ENCODE measurements at places on chromosomes 4 and X.

DNA sequence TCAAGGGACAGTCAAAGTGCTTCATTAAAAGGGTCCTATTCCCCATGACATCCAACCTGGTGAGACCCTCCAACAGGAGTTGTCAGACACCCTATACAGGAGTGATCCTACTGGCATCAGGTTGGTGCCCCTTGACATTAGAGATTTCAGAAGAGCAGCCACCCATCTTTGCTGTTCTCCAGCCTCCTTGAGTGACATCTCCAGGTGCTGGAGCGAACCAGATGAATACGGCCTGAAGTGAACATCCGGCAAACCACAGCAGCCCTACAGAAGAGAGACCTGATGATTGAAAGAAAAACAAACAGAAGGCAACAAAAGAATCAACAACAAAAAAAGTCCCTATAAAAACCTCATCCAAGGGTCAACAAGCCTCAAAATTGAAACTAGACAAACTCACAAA lies 146.1 kb upstream of the PBDC1 start:
- DNase-seq = no peak

GRCh38 chr4:88477229-88477860 lies 20.4 kb downstream of the HERC5 start:
- no peak for DNase-seq

DNA sequence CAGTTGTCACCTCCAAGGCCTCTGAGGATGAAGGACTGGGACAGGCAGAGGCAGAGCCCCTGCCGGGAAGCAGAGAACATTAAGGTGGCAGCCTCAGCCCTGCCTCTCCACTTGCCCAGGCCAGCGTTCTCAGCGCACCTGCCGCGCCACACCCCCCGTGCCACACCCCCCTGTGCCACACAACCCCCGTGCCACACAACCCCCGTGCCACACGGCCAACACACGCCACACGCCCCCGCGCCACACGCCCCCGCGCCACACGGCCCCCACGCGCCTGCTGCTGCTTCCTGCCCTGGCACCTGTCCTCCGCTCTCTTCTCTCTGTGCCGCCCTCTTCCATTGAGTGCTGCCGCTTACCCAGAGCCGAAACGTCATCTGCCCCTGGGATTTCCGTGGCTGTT lies 58.0 kb upstream of the ZFP42 start:
- no peak for DNase-seq

GRCh38 chr4:161658676-161659075 lies 505.1 kb downstream of the FSTL5 start:
- DNase-seq = no peak

GRCh38 chr4:15003401-15003890 lies 1.2 kb downstream of the CPEB2 start:
- no peak for DNase-seq

Data from spinal cord (tissue), 10 donors.